ENCODE measurements at places on chromosomes 6 and 20.

DNA sequence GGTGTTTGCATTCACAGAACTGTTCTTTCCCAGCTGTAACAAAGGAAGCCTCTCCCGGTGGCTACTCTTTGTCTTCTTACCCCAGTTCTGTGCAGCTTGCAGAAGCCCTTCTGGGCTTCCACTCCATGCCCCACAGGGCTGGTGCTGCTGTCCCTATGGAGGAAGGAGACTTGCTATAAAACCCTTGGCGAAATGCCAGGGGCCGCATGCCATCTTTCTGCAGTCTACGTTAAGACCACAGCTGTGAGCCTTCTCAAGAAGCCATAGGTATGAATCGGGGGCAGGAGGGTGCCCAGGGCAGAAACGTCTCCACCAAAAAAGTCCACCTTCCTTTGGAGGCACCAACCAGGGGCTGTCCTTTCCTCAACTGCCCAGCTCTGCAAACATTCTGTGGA, 60.7 kb downstream of the PRND start:
- DNase-seq: no peak

- no peak for DNase-seq
Observed at GRCh38 chr6:2378891-2379652, 133.7 kb upstream of the GMDS start.

DNA sequence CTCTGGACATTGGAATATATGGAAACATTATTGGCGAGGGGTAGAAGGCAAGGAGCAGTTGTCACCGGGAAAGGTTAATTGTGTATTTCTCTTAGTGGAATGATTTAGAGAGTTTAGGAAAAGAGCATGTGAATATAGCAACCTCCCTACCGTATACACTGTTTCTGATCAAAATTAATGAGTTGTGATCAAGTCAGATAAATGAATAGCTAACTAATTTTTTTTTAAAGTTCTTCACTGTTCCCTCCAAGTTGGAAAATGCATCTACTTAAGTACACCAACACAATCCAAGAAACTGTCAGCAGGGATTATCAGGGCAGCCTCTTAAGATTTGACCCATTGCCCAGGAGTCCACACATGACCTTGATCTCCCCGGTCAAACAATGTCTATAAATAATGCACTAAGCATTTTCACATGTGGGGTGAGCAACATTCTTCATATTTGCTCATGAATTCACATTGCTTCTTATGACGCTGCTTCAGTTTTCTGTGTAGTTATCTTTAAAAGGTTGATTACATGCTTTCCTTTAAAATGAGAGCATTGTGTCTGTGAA, 680.8 kb upstream of the NRSN1 start:
- DNase-seq: no peak

GRCh38 chr20:833121-833449, 430 bp upstream of the FAM110A start:
- DNase-seq: no peak

GRCh38 chr20:41869261-41869660, 251.1 kb upstream of the CHD6 start:
- DNase-seq: no peak

DNA sequence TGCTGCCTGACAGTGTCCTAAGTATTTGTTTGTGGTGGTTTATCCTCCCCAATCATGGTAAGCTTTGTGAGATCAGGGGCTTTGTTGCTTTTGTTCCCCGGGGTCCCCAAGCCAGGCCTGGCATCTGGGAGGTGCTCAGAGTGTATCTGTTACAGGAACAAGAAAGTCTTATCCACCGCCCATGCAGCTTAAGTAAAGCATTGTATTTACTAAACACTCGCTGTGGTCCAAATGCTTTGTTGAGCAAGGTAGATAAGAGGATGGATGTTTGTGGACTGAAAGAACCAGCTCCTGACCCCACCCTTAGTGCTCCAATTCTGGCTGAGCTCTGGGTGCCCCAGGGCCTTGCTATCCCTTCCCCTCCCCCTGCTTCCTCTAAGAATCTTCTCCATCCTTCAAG, 19.8 kb upstream of the TFAP2C start:
- DNase-seq: no peak

DNA sequence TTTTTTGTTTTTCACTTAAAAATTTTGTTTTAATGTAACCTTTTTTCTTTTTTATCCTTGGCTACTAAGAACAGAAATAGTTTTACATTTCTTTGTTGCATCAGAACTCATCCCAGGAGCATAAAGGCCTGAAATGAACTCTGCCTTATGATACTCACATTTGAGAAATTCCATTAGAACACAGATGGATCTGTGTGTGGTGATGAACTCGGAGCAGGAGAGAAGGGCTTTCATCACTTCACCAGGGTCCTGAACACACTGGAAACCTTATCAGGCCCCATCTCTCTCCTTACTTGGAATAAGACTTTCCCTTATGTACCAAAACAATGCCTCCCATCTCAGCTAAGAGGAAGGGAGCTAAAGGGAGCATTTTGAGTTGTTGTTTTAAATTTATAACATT, 139.4 kb downstream of the PHF3 start:
- no peak for DNase-seq

GRCh38 chr6:1348675-1349074, 36.8 kb downstream of the FOXQ1 start:
- DNase-seq: no peak

GRCh38 chr6:167565884-167566599, 241.2 kb downstream of the TTLL2 start:
- peak; percentile 59 for DNase-seq

DNA sequence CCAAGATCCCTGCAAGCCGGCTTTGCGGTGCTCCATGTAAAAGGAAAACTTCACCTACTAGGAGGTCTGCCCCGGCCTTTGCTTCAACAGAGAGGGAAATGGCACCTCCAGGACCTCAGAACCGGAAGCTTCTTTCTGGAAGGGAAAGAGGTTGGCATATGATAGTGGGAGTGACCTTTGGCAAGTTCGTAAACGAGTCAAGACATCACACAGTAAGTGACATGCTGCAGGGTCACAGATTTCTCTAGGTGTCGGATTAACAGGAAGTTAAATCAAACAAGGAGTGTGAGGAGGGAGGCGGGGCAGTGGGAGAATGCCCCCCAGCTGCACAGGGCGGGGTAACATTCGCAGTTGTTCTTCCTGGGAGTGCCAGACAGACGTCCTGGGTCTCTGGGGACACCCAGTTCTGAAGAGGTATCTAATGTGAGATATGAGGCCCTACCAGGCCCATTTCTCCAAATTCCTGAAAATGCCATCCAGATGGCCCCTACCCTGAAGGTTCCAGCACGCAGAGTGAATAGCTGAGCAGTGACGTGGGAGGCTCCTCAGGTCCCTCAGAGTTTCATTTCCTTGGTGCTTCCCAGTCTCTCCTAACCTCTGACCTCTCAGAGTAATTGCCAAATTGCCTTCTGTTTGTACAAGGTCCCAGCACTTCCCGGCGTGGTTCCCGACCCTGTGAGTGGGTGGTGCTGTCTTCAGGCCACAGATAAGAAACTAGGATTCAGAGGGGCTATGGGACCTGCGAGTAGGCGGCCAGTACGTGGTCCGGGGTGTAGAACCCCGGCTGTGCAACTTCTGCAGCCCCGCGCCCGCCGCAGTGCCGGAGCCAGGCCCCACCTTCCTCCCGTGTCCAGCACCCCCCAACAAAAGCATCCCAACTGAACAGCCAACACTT, 1.9 kb downstream of the RRBP1 start:
- peak; percentile 37 for DNase-seq

DNA sequence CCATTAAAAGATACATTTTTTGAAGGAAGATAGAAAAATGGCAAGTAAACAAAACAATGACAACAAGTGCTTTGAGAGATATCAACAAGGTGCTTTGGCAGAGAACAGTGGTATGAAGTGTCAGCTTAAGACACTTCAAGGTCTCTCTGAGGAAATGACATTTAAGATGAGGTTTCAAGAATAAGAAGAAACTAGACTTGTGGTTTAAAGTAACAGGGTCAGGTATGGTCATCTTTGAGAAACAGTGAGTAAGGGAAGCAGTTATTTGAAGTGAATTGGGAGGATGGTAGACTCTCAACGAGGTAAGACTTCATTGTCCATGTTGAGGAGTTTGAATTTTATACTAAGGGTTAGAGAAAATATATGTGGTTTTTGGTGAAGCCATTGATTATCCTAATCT, 77.8 kb downstream of the SYCP2L start:
- DNase-seq: no peak

- DNase-seq: no peak
Observed at GRCh38 chr20:40782043-40782368, 93.0 kb upstream of the MAFB start.

DNA sequence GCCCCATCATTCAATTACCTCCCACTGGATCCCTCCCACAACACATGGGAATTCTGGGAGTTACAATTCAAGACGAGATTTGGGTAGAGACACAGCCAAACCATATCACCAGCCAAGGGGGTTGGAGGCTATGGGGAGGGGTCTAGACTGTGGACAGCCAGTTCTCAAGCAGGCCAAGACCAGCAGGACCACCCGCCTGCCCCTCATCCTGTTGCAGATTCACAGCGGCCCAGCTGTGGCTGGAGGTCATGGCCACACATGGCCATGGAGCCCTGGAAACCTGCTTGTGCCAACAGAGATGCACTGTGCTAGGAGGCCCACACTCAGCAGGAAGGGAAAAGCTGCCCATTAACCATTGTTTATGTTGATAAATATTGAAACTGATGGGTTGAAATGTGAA, 240.5 kb downstream of the TTLL2 start:
- no peak for DNase-seq

DNA sequence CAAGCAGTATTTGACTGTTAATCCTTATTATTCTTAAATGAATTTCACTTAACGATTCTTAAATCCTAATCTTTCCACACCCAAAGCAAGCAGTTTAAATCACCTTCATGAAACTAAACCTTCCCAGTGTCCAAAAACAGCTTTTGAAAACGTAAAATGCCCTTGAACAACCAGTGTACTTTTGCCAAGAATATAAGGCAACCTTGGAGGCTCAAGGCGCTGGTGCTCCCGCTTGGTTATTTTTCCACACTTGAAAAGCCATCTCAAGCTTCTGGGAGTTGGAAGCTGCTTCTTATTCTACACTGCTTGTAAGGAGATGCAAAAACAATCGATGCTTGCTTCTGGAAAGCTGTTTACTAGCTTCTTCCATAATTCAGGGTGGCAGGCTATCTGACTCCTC, 625.7 kb downstream of the HTR1B start:
- no peak for DNase-seq

GRCh38 chr6:4378319-4378996, 243.1 kb upstream of the ECI2 start:
- DNase-seq: no peak

DNA sequence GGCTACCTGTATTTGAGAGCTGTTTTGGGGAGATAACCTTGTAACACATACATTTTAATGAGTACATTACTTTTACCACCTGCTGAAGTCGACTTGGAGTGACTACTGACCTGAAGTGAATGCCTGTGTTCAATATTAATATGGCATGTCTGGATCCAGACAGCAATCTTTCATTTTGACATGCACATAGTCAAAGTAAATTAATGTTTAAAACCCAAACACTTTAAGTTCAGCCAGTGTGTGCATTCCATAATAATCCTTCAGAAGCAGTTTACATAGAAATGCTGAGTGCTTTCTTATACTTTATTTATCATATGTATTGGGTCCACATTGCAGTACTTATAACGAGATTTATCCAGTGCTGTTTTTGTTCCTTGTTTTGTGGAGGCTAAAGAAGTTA, 38.0 kb downstream of the CDKAL1 start:
- DNase-seq: no peak

DNA sequence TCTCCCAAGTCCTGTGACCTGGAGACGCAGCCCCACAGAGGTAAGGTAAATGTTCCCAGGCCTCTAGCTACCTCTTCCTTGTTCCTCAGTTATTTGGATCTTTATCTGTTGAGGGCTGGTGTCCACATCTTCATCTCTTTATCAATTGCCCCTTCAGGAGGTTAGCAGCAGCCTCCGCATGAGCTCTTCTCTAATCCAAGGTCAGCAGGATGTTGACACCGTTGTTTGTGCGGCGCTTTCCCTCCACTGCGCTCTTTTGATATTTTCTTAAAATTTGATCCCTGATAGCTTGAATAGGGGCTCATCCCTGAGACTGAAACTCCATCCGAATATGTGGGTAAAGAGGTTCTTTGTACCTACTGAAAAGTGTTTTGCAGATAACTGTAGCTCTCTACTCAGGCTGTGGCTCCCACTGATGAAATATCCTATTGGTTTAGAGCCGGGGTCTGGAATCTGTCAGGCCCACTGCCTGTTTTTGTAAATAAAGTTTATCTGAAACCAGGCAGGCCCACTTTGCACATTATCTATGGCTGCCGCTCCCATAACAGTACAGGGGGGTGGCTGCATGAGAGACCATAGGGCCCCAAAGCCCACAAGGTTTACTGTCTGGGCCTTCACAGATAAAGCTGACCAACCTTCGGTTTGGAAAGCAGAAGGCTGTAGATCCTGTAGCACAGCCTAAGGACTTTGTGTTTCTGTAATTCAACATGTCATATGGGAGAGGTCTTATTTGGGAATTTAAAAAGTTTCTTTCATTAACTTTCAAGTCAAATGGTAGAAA, 362.6 kb downstream of the QKI start:
- DNase-seq: no peak

DNA sequence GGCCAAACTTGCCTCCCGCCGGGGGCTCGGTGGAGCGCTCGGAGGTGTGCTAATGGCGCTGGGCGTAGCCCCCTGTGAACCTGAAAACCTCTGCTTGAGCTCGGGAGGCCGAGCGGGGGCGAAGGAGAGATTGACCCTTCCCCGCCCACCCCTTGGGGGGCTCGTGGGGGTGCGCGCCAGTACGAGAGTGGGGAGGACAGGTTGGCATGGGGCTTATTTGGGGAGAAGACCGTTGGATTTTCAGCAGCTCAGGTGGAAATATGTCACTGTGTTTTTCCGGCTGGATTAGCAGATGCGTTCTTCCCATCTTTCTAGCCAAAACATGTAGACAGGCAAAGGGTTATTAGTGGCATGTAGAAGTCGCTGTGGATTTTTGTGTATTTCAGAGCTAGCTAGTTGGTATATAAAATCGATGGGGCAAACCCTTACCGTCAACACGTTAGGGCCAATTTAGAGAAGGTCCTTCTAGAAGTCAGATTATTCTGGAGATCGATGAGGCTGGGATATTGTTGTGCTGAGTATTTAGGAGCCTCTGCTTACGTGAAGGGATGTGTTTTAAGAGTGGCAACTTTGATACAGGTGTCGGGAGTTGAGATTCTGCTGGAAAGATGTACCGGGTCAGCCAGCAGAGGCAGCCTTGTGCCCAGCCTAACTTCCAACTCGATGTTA, 525 bp downstream of the NCOA7 start:
- DNase-seq: no peak

DNA sequence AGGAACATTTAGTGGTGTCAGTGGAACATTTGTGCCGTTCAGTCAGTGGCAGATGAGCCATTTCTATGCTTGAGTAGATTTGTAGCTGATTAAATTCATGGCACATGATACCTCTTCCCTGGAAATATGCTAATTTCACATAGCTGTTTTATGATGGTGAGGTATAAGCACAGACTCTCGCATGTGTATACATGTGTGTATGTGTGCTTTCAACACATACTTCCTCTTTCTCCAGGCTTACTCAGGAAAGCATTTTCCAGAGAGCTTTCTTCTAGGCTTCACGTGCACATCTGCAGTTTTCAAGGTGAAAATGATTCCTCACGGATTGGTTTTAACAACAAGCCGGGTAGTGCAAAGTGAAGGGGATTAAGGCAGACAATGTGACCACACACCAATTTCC, 396.5 kb downstream of the HDGFL1 start:
- DNase-seq: no peak

All from nephron progenitor cell (in vitro differentiated cells).